Sigmoid colon (tissue), 7 donors: ENCODE measurements at places on chromosomes 3 and 15. TPM values are rescaled to one million over a fixed set of nuclear protein-coding genes. Genes with fewer than 3 reads are reported as not detected.

- DNase-seq = no peak
These were observed 123.0 kb downstream of the PTPRG start for GRCh38 chr3:61684386-61684785.

DNA sequence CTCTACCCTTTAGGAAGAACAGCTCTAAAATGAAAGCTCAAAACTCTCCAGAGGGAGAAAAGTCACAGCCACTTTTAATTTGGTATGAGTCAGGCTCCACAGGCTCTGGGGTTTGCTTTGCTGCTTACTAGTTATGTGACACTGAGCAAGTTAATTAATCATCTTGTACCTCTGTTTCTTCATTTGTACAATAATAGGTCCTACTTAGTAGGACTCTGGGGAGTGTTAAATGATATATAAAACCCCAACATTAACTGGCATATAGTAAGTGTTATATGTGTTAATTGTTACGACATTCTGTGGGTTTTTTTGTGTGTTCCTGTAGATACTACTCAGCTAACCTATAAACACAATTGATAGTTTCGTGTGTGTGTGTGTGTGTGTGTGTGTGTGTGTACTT lies 6.6 kb downstream of the ACKR2 start:
- no peak overlapping the region for H3K27ac ChIP-seq
- no peaks in the 10 kb centered on the region for H3K27me3 ChIP-seq
- no peak for DNase-seq
- no peaks in the 10 kb centered on the region for H3K36me3 ChIP-seq
- H3K4me1 ChIP-seq = no peaks in the 10 kb centered on the region

- no peaks in the 10 kb centered on the region for H3K36me3 ChIP-seq
- no peaks in the 10 kb centered on the region for H3K27me3 ChIP-seq
- no peaks in the 10 kb centered on the region for H3K4me1 ChIP-seq
- H3K4me3 ChIP-seq = no peak overlapping the region
- no peak for DNase-seq
These were observed 152.1 kb downstream of the OSBPL10 start for GRCh38 chr3:31829010-31829409.

DNA sequence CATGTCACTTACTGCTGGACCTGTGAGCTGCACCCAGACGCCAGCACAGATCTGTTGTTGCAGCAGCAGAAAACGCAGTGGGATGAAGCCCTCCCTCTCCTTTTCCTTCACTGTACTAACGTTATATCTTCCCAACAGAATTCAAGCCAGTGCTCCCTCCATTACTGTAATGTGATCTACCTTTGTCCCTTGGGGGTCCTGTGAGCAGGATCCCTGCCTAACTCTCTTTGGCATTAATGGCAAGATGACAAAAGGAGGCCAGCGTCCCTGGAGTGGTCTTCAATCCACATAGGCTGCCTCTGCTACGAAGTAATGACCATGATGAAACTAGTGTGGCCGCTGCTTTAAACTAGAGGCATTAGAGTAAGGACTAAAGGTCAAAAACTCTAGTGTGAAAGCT lies 69.3 kb upstream of the SOX14 start:
- no peaks in the 10 kb centered on the region for H3K27me3 ChIP-seq
- no peaks in the 10 kb centered on the region for H3K4me1 ChIP-seq
- no peaks in the 10 kb centered on the region for H3K36me3 ChIP-seq
- H3K27ac ChIP-seq = no peak overlapping the region
- DNase-seq = no peak
- no peak overlapping the region for H3K4me3 ChIP-seq

DNA sequence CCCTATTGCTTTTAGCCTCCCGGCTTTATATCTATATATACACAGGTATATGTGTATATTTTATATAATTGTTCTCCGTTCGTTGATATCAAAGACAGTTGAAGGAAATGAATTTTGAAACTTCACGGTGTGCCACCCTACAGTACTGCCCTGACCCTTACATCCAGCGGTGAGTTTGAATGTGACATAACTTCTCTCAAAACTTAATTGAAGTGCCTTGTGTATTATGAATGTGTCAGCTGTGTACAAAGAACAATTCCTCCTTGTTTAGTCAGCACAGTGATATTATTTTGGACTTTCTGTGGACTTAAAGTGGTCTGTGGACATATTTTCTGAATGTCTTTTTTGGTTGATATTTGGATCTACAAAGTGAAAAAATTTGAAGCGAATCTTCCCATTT lies 220 bp downstream of the TP63 start:
- no peaks in the 10 kb centered on the region for H3K27me3 ChIP-seq
- no peaks in the 10 kb centered on the region for H3K36me3 ChIP-seq
- no peaks in the 10 kb centered on the region for H3K4me1 ChIP-seq
- no peak overlapping the region for H3K27ac ChIP-seq

CSPG4 gene
- 151 TPM for total RNA-seq

MRPL46 gene
- total RNA-seq = 46.6 TPM

KCNMB2 gene
- 1.6 TPM for total RNA-seq

FBXO40 gene
- total RNA-seq = not detected

IQCH gene
- total RNA-seq = 1.4 TPM

PRKCD gene
- 12.1 TPM for total RNA-seq

MUSTN1 gene
- total RNA-seq = 12.7 TPM

DUOX2 gene
- 0.14 TPM for total RNA-seq

GOLGA8S gene
- total RNA-seq = not detected

ADPRH gene
- 11.6 TPM for total RNA-seq
